ENCODE measurements at places on chromosomes 3 and 15.

DNA sequence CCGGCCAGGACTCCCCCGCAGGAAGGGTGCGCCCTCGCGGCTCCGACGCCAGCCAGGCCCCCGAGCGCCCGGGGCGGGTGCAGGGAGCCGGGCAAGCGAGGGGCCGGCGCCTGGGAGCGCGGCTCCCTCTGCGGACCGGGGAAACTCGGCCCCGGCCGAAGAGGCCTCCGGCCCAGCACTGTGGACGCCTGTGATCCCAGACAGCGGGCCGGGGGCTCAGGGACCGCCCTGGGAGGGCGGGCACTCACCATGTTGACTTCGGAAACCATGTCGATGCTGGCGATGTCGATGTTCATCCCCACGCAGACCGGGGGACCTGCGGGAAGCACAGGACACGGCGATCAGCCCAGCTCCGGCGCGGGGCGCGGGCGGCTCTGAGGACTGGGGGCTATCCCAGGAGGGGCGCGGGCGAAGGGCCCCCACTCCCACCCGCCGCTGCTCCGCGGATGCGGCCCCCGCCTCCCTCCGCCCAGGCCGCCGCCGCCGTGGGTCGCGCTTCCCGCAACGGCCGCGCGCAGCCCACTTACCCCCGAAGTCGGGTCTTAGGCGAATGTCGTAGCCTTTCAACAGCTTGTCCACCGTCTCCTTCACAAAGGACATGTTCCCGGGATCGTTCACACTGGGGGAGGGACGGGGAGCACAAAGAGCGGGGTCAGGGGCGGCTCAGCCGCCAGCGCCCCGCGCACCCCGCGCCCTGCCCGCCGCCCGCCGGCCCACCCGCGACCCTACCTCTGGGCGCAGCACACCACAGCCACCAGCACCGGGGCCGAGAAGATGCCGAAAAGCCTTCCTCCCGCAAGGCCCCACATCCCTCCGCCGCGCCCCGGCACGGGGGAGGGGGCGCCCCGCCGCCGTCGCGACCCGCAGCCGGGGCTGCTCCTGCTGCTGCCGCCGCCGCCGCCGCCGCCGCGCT, at the start of gene GABRB3:
Gene GABRB3 (minus strand): TSS at position 913 of the 913 bp plus-strand sequence.
- DNase-seq: peak; percentile 64

GRCh38 chr3:62241279-62241678, 132.1 kb downstream of the FEZF2 start:
- DNase-seq: no peak

DNA sequence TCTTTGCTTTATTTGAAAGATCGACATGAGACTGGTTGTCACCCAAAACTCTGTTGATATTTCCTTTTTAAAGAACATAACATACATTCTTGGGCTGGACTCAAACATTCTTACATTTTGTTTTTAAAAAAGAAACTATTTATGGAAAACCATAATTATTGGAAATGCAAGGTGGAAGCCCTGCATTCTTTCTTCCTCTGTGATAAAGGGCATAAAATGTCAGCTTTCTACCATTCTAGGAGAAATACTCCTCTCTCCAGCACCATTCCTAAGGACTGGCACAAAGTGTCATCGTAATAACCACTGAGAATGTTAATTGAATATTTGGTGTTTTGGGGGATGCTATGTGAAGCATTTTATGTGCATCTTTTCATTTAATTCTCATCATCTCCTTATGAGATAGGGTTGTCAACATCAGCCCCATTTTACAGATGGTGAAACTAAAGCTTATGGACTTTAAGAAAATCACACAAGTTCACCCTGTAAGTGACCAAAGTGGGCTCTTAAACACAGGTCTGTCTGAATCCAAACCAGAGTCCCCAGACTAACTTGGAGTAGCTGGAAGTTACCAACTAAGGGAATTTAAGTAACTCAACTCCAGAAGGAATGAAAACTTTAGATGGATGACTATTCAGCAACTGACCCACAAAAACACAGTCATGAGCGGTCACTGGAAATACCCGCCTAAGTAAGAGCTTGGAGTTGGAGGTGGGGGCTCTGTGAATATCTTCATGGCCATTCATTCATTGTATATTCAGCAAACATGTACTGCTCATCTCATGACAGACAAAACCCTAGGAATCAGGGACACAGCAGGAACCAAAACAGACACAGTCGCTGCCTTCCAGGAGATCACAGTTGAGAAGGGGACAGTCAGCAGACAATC, 45.9 kb upstream of the LMCD1 start:
- DNase-seq: no peak

DNA sequence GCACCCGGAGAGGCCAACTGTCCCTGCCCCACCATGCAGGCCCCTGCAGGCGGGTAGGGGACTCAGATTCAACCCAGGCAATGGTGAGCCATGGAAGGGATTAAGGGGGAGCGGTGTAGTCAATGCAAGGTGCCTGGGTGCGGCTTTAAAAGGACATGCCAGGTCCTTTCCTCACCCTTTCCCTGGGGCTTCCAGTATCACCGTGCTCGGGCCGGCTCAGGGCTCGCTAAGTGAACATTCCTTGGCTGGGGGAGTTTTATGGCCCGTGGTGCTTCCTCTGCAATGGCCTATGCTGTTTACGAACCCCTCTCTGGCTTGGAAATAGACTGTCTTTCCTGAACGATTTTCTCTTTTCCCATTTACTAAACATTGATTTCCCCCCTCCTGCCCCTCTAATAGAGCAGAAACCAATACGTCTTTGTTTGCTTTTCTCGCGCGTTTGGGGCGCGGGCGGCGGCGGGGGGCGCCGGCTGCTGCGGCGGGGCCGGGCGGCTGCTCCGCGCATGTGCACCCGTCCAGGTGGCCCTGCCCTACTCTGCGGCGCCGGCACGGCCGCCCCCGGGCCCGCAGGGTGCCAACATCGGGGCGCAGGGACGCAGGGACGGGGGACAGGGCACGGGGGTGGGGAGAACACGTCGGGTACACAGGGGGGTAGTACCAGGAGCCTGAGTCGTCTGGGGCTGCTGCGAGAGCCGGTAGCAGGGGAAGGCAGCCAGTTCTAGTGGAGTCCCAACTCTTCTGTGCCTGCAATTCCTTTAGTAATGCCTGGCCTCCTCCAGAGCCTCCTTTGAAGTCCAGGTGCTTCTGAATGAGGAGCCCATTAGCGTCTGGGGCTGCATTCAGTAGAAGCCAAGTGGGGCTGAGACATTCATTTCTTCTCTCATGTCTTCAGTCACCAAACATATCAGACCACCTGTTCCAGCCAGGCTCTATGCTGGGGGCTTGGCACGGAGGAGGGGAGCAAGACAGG, 26.9 kb upstream of the CACNA2D2 start:
- peak; percentile 91 for DNase-seq

- no peak for DNase-seq
Observed at GRCh38 chr3:196087906-196088305, 6.0 kb upstream of the TFRC start.

DNA sequence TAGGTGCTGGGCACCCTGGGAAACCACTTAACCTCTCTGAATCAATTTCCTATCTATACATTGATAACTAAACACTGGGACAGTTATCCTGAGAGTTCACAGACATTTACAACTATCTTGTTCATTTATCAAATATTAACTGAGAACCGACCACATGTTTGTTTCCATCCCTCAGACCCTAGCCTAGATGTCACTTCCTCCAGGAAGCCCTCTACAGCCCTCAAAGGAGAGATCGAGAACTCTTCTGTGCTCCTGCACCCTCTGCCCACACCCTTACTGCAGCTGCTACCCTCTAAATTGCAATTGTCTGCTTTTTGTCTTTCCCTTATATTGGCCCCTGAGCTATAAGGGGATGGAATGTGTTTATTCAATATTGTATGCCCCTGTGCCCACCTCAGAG, 46.1 kb downstream of the SRGAP3 start:
- no peak for DNase-seq

- no peak for DNase-seq
Observed at GRCh38 chr15:48644467-48644826, 1.1 kb downstream of the FBN1 start.

- DNase-seq: no peak
Observed at GRCh38 chr15:40183636-40184463, 23.0 kb downstream of the BUB1B start.

- peak; percentile 27 for DNase-seq
Observed at GRCh38 chr3:151305060-151305774, 11.4 kb downstream of the GPR87 start.

- DNase-seq: no peak
Observed at GRCh38 chr3:163644172-163644571, 1434.1 kb downstream of the SI start.

- DNase-seq: no peak
Observed at GRCh38 chr15:99430881-99431401, 134.8 kb upstream of the MEF2A start.

DNA sequence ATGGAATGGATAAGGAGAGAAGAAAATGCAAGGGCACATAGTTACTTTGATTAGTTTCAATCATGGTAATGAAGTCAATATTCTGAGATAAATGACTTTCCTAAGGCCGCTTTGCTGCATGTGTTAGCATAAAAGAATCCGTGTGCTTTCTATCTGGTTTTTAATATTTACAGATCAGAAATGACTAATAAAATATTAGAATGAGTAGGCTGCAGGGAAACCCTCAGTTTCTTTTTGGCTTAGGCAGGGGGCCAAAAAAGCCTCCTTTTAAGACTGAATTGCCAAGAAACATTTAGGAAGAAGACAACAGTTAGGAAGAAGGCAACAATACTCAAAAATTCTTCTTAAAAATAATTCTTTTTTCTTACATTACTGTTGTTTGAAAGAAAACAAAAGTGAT, 11.6 kb downstream of the NEK11 start:
- no peak for DNase-seq

- peak; percentile 5 for DNase-seq
Observed at GRCh38 chr15:57031605-57032004, 113.2 kb downstream of the TCF12 start.

GRCh38 chr3:13135251-13135810, 62.1 kb upstream of the IQSEC1 start:
- no peak for DNase-seq

GRCh38 chr15:63056829-63057228, 14.3 kb downstream of the TPM1 start:
- no peak for DNase-seq

GRCh38 chr3:61768284-61769037, 207.1 kb downstream of the PTPRG start:
- no peak for DNase-seq

- DNase-seq: no peak
Observed at GRCh38 chr3:155991847-155992246, 121.4 kb downstream of the GMPS start.

GRCh38 chr3:119627461-119627860, 29.8 kb downstream of the PLA1A start:
- peak; percentile 35 for DNase-seq

DNA sequence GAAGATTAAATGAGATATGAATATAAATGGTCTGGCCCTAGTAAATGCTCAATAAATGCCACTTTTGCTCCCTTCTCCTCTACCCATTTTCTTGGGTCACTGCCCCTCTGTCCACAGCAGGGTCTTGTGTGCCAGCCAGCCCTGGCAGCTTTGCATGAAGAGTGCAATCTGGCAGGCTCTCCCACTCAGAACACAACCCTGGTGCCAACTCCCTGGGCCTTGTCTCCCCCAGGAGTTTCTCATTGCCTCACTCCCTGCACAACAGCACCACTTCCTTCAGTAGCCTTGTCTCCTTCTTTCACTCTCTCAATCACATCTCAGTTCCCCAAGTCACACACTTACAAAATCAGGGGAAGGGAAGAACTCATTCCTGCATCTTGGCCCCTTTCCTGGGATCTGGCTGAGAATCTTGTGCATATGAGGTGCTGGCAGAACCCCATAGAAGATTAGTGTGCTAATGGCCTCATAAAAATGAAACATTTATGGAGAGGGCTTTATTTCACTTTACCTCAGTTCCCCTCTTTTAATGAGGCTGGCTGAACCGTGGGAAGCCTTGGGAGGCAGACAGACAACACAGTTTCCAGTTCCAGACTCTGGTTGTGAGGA, 445.9 kb upstream of the PROK2 start:
- no peak for DNase-seq

- no peak for DNase-seq
Observed at GRCh38 chr15:72887376-72887775, 103.8 kb upstream of the ADPGK start.

- DNase-seq: no peak
Observed at GRCh38 chr3:2441558-2441957, 342.9 kb downstream of the CNTN4 start.

DNA sequence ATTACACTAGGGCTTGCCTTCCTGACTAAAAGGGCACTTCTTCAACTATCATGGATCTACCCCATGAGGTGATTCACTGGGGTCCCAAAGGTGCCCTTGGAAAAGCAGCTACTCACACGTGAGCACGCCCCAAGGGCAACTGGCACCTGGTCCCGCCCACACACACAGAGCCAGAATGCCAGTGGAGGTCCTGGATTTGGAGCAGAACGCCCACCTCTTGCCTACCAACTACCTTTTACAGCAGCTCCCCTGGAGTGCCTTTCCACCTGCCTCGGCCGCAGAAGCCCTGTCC, 1.8 kb upstream of the CTDSPL start:
- no peak for DNase-seq

- DNase-seq: peak; percentile 49
Observed at GRCh38 chr3:177262396-177262795, 65.1 kb upstream of the TBL1XR1 start.

DNA sequence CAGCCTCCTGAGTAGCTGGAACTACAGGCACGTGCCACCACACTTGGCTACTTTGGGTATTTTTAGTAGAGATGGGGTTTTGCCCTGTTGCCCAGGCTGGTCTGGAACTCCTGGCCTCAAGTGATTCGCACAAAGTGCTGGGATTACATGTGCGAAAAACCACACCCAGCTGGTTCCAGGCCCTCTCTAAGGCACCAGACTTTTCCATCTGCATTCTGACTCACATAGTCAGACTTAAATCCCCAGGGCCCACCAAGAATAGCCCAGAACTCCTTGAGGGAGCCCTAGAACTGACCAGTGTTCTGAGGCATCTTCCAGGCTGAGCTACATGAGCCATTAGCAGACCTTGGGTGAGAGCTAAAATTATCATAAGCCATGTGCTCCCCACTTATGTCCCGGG, 68.1 kb downstream of the NMD3 start:
- DNase-seq: no peak

DNA sequence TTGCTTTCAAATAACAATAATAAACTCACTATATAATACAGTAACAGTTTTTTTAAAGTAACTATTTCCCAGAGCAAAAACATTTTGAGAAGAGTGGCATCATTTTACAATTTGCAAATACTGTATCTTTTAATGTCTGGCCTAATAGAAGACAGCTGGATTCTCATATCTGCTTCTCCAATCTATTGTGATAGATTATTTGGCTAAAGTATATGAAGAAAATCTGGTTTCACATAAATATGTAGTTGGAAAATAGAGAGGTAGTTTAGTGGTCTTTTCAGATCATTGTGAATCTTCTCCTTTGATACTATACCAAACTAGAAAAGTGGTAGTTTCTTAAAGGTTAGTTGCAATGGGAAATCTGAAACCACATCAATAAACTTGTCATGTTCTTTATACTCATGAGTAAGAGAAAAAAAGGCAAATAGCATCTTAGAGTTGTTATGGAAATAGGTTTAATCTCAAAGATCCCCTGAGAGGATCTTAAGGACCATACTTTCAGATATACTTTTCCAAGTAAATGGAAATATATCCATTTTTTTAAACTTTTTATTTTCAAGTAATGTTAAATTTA, 124.8 kb upstream of the NR2E3 start:
- no peak for DNase-seq

- DNase-seq: no peak
Observed at GRCh38 chr3:140370686-140371085, 307.2 kb upstream of the TRIM42 start.

GRCh38 chr3:157837336-157837735, 268.9 kb downstream of the SHOX2 start:
- DNase-seq: no peak

- DNase-seq: no peak
Observed at GRCh38 chr3:194738254-194739093, 52.8 kb downstream of the FAM43A start.

- no peak for DNase-seq
Observed at GRCh38 chr3:115666081-115666480, 42.8 kb downstream of the GAP43 start.

- no peak for DNase-seq
Observed at GRCh38 chr3:66303491-66303901, 82.7 kb downstream of the SLC25A26 start.

Measured in H7 (cell line).